ENCODE measurements at places on chromosomes 16 and 17.

- DNase-seq, result no peak
Observed at GRCh38 chr17:13952009-13952750, 117.1 kb upstream of the COX10 start.

DNA sequence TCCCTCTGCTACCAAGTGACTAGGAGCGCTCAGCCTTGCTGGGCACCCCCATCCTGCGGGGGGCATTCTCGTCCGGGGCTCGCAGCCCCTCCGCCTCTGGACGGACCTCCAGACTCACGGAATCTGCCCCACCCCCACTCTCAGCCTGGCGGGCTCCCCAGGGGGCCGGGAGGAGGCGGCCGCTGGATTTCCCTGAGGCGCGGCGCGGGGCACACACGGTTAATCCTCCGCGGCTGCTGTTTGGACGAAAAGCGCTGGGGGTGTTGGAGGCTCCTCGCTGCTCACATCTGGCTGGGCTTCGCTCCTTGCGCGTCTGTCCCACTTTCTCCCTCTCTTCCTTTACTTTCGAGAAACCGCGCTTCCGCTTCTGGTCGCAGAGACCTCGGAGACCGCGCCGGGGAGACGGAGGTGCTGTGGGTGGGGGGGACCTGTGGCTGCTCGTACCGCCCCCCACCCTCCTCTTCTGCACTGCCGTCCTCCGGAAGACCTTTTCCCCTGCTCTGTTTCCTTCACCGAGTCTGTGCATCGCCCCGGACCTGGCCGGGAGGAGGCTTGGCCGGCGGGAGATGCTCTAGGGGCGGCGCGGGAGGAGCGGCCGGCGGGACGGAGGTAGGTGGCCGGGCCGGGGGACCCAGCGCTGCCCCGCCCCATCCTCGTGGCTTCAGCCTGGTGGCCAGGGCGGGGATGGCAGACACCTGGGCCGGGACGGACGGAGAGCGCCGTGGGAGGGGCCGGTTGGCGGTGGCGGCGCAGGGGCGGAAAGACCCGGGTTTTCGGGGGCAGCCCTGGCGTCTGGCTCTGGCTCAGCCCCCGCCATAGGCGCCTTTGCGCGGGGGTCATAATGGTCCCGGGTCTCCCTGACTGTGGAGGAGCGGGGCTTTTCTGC lies at the start of gene C1QTNF1:
Gene C1QTNF1 (plus strand): TSS at position 284 of the 886 bp plus-strand sequence. CDS start 19,800 bp downstream, outside the sequence.
- no peak for DNase-seq

- DNase-seq, result no peak
Observed at GRCh38 chr17:79720705-79721292, 9.9 kb upstream of the ENPP7 start.

DNA sequence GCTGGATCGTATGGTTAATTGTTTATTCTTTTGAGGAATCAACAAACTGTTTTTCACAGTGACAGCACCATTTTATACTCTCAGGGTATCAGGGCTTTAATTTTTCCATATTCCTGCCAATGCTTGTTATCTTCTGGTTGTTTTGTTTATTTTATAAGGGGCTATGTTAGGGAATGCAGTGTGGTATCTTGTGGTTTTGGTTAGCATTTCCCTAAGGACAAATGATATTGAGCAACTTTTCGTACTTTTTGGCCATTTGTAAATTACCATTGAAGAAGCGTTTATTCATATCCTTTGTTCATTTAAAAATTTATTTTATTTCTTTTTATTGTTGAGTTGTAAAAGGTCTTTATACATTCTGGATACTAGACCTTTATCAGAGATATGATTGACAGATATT lies 322.0 kb upstream of the SALL1 start:
- no peak for DNase-seq

DNA sequence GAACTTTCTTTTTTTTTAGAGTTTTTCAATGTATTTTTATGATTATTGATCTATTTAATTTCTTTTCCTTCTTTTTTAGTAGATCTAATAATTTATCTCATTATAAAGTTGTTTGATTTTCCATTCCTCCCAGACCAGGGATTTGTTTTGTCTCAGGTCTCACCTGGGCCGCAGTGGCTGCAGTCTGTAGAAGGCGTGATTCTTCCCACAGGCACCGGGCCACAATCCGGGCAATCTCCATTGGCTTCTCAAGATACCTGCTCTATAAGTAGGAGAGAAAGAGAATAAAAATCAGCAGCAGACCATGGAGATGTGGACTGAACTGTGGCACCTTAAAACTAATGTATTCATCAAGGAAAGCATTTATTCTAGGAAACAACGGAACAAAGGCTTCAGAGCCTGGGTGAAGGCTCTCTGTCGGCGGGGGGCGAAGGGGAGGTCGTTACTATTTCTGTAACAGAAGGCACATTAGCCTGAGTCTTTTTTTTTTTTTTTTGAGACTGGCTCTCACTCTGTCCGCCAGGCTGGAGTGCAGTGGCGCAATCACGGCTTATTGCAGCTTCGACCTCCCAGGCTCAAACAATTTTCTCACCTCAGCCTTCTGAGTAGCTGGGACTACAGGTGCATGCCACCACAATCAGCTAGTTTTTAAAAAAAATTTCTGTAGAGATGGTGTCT lies 42.7 kb downstream of the STAT3 start:
- DNase-seq, result no peak

DNA sequence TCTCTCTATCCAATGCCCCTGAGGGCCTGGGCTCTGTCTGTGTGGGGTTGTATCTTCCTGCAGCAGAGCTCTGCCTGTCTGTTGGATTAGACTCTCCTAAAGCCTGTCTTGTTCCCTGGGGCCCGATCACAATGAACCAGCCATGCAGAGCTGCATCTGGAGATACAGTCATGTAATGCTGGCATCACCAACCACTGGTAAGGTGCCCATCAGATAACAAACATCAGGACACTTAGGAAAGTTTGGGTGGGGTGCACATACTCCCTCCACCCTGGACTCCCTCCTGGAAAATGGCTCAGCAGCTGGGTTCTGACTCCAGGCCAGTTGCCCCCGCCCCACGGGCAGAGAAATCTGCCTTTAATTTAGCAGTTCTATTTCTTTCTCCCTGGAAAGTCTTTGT lies 61.3 kb upstream of the BRD7 start:
- no peak for DNase-seq
